ENCODE measurements at places on chromosomes 16 and 17.
A peak's percentile ranks its signal among the peaks of the same experiment; 100 is the strongest.

GRCh38 chr16:57592591-57593003 lies 35.8 kb upstream of the ADGRG1 start:
- DNase-seq = no peak

- no peak for DNase-seq
These were observed 23.4 kb downstream of the MYH8 start for GRCh38 chr17:10398352-10398751.

DNA sequence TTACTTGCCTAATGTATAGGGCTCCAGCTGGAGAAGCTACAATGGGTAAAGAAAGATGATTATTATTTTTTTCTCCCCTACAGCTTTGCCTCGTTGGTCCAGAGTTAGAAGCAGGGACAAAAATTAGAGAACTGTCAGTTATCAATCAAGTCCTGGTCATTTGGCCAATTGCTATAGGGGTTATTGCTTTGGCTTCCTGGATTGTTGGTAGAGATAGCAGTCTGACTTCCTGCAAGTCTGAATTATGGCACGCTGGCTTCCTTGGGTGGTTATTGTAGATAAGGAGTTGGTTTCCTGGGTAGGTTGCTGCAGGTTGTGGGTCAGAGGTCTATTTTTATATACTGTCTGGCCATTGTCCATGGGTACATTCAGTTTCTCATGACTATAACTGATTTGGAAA lies 84.7 kb upstream of the ELAC2 start:
- DNase-seq = no peak

DNA sequence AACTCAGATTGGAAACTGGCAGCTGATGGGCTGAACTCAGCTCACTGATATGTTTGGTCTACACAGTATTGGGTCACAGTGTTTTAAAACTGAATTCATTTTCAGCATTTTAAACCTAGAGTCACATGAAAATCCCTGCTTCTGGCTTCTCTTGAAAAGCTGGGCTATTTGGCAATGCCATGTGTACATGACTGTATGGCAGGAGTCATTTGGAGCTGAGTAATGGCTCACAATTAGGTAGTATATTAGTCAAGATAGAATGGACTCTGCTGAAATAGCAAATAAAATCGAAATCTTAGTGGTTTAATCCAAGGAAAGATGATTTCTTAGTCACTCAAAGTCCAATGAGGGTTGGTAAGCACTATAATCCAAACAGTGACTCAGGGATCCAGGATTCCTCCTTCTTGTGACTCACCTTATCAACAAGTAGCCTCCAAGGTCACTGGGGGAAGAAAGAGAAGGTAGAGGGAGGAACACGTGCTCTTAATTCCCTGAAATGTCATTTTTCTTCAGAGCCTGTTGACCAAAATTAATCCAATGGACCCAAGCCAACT lies 13.9 kb upstream of the PMP22 start:
- DNase-seq = no peak

DNA sequence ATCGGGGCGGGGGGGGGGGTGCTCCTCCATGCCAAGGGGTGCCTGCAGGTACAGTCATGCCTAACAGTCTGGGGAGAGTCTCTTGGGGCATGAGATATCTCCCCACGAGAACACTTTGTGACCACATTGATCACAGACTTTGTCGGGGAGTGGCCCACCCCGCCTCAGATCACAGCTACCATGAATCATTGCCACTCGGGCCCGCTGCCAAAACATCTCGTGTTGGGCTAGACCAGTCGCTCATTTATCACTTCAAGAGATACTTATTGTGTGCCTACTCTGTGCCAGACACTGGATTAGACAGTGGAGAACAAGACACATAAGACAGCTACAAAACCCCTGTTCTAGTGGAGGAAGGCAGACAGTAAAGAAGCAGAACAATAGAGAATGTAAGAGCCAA lies 72.6 kb downstream of the CLEC16A start:
- DNase-seq = no peak

GRCh38 chr16:57539072-57539796 lies 2.9 kb upstream of the CCDC102A start:
- DNase-seq = peak; percentile 63

DNA sequence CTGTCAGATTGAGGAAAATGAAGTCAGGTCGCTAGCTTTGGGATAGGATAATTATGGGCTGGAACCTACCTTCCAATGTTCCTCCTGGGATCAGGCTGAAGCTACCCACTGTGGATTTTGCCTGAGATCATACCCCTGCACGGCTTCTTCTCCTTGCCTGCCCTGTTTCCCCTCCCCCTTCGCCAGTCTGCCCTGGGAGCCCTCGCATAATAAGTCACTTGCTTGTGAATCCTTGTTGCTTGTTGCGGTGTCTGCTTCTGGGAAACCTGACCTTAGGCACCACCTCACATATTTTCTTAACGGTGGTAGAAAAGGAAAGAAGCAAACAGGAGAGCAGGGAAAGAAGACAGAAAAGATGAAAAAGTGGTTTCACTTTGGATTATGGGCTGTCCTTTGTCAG lies 13.3 kb upstream of the PMP22 start:
- DNase-seq = no peak

- DNase-seq = no peak
These were observed 72.7 kb downstream of the CYLD start for GRCh38 chr16:50814541-50814940.

DNA sequence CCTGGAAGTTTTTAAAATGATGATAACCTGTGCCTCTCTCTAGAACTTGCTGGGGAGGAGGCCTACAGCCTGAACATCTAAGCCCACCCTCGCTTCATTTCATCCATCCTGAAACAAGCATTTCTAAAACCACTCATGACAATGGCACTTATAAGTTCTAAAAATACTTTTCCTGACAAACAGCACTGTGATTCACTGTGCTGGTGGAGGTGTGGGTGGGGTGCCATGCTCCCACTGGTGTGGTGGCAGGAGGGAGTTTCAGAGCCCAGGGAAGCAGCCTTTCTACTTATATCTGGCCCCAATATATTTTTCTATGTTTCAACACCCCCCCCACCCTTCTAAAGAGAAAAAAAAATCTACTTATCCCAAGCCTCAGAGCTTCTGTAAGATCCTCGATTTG lies 52.6 kb downstream of the RAB11FIP4 start:
- no peak for DNase-seq

- DNase-seq = no peak
These were observed 109.2 kb downstream of the C16orf95 start for GRCh38 chr16:87207965-87208364.

- no peak for DNase-seq
These were observed 521 bp downstream of the SLC12A3 start for GRCh38 chr16:56865394-56866062.

GRCh38 chr17:19448341-19449268 lies 37.6 kb downstream of the RNF112 start:
- DNase-seq = no peak

- no peak for DNase-seq
These were observed 20.4 kb downstream of the TMC6 start for GRCh38 chr17:78107976-78108725.

- DNase-seq = peak; percentile 70
These were observed 5.2 kb downstream of the SLFN11 start for GRCh38 chr17:35368081-35368830.

- DNase-seq = peak; percentile 87
These were observed 44.9 kb upstream of the DNAJA2 start for GRCh38 chr16:47018223-47018891.

DNA sequence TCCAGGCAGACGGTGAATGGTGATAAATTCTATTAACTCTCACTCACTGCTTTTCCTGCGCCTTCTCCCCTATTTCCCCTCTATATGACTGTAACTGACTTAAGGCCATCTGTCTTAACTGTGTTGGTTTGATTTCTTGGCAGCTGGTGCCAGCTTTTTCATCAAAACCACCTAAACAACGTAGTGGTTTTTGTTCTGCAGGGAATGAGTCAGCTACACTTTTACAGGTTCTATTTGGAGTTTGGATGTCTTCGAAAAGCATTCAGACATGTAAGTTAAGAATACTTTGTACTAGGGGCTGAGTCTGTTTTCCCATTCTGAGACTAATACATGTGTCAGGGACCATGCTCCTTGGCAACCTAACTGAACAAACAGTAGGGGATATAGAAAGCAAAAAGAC lies 8.5 kb downstream of the REXO5 start:
- DNase-seq = no peak

DNA sequence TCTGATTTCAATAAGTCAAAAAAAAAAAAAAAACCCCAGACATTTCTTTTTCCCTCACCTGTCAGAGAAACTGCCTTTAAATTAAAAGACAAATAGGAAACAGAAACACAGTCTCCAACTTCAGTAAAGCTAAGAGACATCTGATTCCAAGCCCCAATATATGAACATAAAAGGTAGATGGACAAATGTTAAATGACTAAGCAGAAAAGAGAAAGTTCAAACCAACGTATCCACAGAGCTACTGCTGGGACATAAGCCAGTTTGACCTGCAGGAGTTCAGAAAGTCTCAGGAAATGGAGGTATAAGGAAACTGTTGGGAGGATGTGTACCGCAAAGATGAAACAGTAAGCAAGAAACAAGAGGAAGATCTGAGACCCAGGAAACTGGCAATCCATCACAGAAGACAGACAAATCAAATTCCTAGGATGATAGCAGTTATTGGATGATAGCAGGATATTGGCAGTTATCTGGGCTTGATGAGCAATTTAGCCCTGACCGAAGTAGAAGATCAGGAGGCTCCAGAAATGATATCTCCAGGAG lies 135.0 kb downstream of the BRIP1 start:
- DNase-seq = no peak

- DNase-seq = no peak
These were observed 14.9 kb upstream of the TBX21 start for GRCh38 chr17:47717979-47718621.

DNA sequence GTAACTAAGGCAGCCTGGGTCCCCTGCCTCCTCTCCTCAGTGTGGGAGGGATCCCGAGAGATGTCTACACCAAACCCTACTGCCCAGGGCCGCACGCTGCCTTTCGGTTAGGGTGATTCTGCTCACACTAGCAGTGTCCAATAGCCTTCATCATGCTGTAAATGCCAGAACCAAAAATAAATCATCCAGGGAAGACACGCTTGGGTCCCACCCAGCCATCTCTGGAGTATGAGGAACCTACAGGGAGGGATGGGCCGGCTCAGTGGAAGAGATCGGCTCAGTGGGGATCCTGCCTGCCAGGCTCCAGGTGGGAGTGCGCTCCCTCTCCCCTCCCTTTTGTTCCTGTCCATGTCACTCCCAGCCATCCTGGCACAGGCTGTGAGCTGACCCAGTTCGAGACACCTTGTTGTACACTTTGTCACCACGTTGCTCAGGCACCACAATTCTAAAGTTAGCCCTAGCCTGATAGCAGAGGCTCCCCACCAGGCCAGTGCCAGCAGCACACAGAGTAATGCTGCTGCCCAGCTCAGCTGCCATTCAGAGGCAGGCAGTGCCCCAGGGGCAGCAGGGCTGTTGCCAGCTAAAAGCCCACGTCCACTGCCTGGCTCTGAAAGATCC lies 24.5 kb downstream of the PEMT start:
- DNase-seq = no peak

DNA sequence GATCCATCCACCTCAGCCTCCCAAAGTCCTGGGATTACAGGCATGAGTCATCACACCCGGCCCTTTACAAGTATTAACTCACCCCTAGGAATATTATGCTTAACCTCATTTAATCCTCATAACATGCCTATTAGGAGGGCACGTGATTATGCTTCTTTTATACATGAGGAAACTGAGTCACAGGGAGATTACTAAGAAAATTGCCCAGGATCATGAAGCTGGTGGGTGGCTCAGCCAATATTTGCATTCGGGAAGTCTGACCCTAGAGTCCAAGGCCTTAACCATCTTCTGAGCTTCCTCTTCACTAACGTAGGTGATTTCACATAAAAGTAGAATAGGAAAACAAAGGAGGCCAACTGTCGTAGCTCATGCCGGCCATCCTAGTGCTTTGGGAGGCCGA lies 19.0 kb upstream of the SNN start:
- DNase-seq = no peak

GRCh38 chr17:67680445-67681224 lies 37.1 kb upstream of the NOL11 start:
- no peak for DNase-seq

GRCh38 chr16:56102183-56102686 lies 89.1 kb upstream of the GNAO1 start:
- DNase-seq = no peak

GRCh38 chr17:33939959-33940358 lies 315.1 kb upstream of the CCL2 start:
- DNase-seq = no peak

GRCh38 chr17:9974448-9975381 lies 69.6 kb upstream of the RCVRN start:
- DNase-seq = no peak

DNA sequence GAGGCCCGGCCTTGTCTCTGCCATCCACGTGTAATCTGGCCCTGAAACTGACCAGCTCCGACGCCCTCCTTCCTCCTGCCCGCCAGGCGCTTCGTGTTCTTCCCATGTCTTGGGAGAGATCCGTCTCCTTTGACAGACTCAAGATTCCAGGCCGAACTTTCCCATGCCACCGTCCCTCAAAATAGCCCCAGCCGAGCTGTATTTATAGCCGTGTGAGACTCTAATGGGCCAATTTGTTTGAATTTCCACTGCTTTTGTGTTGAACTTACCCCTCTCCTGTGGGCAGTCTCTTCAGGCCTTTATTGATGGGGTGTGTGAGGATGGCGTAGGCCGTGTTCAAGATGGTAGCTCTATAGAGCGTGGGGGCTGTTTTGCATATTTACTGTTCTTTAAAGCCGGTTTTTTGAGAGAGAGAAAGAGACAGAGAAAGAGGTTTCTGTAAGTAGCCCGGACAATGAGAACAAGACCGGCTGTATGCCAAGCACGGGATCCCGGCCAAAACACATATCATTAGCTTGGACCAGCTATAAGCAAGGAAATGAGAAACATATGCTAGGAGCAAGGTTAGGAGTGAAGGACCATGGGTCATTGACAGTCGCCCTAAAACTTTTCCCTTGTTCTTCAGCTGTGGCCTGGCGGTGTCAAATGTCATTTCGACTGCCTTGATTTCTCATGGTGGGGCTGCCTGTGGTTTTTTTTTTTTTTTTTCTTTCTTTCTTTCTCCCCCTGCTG lies 124.5 kb upstream of the ZFHX3 start:
- DNase-seq = no peak

GRCh38 chr16:56351481-56351880 lies 73.9 kb downstream of the AMFR start:
- DNase-seq = no peak

Measured in GM13976 (cell line).